Stimulated activated CD8-positive, alpha-beta memory T cell treated with anti-CD3 and anti-CD28 coated beads, Interleukin-7, amount 100 ng/mL, for 24 hours (primary cell): ENCODE measurements at places on chromosomes 4 and X.

DNA sequence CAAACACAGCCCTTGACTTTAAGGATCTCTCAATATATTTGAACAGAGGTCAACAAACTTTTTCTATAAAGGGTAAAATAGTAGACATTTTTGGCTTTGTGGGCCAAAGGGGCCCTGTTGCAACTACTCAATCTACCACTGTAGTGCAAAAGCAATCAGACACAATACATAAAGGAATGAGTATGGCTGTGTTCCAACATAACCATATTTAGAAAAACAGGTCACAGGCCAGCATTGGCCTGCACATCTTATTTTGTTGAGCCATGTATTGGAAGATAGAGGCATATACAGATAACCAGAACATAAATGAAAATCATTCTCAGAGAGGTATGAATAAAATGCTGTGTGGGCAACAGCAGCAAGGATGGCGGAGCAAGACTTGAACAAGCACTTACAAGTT lies 49.8 kb downstream of the MID1 start:
- no peak for DNase-seq

GRCh38 chr4:176981074-176981473 lies 188.4 kb upstream of the VEGFC start:
- DNase-seq: no peak

- DNase-seq: no peak
These were observed 49.8 kb downstream of the DLG3 start for GRCh38 chrX:70494441-70494840.

DNA sequence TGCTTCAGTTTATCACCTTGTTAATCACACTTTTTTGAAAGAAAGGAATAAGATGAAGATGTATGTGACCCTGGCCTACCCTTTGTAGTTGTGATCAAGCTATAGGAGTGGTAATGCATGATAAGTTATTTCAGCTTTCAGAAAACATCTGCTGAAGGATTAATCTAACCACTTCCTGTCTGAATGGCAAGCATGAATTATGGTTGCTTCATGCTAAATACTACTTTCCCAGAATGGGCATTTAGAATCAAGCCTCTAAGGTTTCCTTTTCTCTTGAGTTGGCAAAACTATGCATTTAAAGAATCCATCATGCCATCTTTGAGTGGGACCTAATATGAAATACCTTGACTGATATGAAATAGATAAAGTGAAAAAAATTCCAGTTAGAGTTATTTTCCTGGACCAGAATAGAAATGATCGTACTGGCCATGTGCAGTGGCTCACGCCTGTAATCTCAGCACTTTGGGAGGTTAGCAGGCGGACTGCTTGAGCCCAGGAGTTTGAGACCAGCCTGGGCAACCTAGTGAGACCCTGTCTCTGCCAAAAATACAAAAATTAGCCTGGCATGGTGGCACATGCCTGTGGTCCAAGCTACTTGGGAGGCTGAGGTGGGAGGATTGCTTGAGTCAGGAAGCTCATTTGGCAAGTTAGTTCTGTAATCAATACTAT lies 59.1 kb downstream of the ANXA3 start:
- DNase-seq: no peak

GRCh38 chr4:159682996-159683395 lies 580.1 kb downstream of the RAPGEF2 start:
- no peak for DNase-seq

- DNase-seq: no peak
These were observed 50.1 kb downstream of the GAB1 start for GRCh38 chr4:143386812-143387211.

GRCh38 chrX:24777660-24778059 lies 83.9 kb downstream of the POLA1 start:
- DNase-seq: no peak

DNA sequence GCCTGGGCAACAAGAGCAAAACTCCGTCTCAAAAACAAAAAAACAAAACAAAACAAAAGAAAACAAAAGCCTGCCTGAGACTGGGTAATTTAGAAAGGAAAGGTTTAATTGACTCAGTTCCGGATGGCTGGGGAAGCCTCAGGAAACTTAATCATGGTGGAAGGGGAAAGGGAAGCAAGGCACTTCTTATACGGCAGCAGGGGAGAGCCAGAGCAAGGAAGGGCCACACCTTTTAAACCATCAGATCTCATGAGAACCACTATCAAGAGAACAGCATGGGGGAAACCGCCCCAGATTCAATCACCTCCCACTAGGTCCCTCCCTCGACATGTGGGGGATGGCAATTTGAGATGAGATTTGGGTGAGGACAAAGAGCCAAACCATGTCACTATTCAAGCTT lies 122.2 kb downstream of the UBE2K start:
- no peak for DNase-seq
